Omental fat pad (tissue), 4 donors: ENCODE measurements at places on chromosomes 12 and 14. TPM values are rescaled to one million over a fixed set of nuclear protein-coding genes. Genes with fewer than 3 reads are reported as not detected.

CIROP gene
- total RNA-seq: not detected

SLC2A14 gene
- not detected for total RNA-seq

PMEL gene
- total RNA-seq: 5.2 TPM

EIF2S3B gene
- total RNA-seq: not detected

BDKRB2 gene
- total RNA-seq: 4.0 TPM
